Progenitor cell of endocrine pancreas (in vitro differentiated cells): ENCODE measurements at places on chromosomes 5 and 9.

DNA sequence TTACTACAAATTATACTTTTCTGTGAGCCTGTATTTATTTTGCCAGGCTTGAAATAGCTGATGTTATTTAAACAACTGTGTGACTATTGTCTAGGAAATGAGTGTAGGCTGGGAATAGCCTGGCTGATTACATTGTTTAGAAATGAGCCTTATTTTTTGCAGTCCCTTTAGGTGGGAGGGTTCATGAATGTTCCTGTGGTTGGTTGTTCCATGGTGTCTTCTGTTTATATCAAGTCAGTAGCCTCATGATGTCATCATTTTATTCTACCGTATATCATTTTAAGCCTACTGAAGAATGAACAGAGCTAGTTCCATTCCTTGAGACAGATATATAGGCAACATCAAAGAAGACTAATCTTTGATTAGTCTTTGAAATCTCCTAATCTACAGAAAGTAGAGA is 53.1 kb downstream of the MAP1B start:
- no peak for DNase-seq

DNA sequence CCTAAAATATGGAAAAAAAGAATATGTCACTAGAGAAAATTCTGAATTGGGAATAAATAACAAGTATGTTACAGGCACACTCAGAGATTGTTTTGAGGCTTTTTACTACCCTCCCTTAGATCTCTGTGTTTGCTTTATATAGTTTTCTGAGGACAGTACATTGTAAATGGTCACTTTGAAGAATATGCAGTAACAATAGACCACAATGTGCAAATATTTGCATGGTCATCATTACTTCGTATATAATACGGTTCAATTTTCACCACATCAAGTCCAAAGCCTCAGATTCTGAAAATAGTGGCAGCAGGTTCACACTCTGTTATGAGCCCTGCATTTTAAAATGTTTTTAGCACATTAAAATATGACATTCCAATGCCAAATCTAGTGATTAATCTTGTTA is 238.6 kb downstream of the ADAMTS6 start:
- DNase-seq: no peak

- DNase-seq: no peak
These were observed 49.9 kb downstream of the ZFAND5 start for GRCh38 chr9:72315089-72315509.

- DNase-seq: no peak
These were observed 330.7 kb downstream of the PTPRD start for GRCh38 chr9:10282084-10282483.

- DNase-seq: no peak
These were observed 64.7 kb downstream of the STK10 start for GRCh38 chr5:172123269-172123692.

DNA sequence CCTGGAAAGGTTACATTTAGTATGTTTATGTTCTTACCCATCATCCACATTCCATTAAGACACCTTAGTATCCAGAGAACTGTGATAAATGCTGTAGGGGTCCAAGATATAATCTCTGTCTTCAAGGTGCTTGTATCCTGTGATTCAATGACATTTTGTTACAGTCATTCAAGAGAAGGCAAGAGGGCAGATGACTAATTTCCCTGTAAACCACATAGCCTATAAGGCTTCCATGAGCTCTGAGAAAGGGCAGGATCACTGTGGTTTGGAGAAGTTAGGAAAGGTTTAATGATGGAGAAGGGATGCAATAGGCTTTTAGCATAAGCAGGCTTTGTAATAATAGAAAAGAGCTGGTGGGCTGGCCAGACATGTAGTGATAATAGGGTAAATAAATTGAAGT is 40.0 kb downstream of the PAPPA start:
- no peak for DNase-seq

- no peak for DNase-seq
These were observed 32.2 kb downstream of the PRLR start for GRCh38 chr5:35198075-35198474.

- no peak for DNase-seq
These were observed 574.3 kb downstream of the LRRC70 start for GRCh38 chr5:63152871-63153270.

GRCh38 chr5:119292701-119293515 is 62.9 kb upstream of the TNFAIP8 start:
- no peak for DNase-seq
